IgD-negative memory B cell (primary cell): ENCODE measurements at places on chromosomes 13 and 19. TPM values are rescaled to one million over a fixed set of nuclear protein-coding genes. Genes with fewer than 3 reads are reported as not detected.

TMEM255B gene
- 0.70 TPM for polyA plus RNA-seq

PDE4C gene
- polyA plus RNA-seq: not detected

ZIC5 gene
- polyA plus RNA-seq: not detected

KLK6 gene
- not detected for polyA plus RNA-seq

RFX1 gene
- polyA plus RNA-seq: 3.7 TPM

BORA gene
- polyA plus RNA-seq: 9.8 TPM

CD79A gene
- polyA plus RNA-seq: 3,141 TPM

LILRB2 gene
- polyA plus RNA-seq: 1.2 TPM

ZNF814 gene
- polyA plus RNA-seq: 37.1 TPM

GAPDHS gene
- not detected for polyA plus RNA-seq

IZUMO4 gene
- polyA plus RNA-seq: 0.83 TPM

KIR2DL3 gene
- polyA plus RNA-seq: 0.59 TPM

PABPC3 gene
- polyA plus RNA-seq: 0.10 TPM

CBY2 gene
- not detected for polyA plus RNA-seq

AP1M2 gene
- not detected for polyA plus RNA-seq

DHDH gene
- polyA plus RNA-seq: 0.39 TPM

CGB1 gene
- polyA plus RNA-seq: not detected

DCAF15 gene
- 5.7 TPM for polyA plus RNA-seq

ARRDC5 gene
- 1.2 TPM for polyA plus RNA-seq

SELENOV gene
- polyA plus RNA-seq: not detected

IGFL1 gene
- not detected for polyA plus RNA-seq

SERPINE3 gene
- polyA plus RNA-seq: not detected

FBXO17 gene
- polyA plus RNA-seq: not detected

CEACAM16 gene
- polyA plus RNA-seq: not detected

ZNF285 gene
- 2.1 TPM for polyA plus RNA-seq

ZNF112 gene
- not detected for polyA plus RNA-seq

KLK15 gene
- polyA plus RNA-seq: not detected

RASIP1 gene
- 0.26 TPM for polyA plus RNA-seq

AKAP8 gene
- 22.8 TPM for polyA plus RNA-seq

KLK7 gene
- polyA plus RNA-seq: not detected

CPT1C gene
- polyA plus RNA-seq: not detected

KCNN4 gene
- polyA plus RNA-seq: 87.9 TPM

ERICH6B gene
- 0.45 TPM for polyA plus RNA-seq

NUCB1 gene
- polyA plus RNA-seq: 103 TPM

FAM174C gene
- 115 TPM for polyA plus RNA-seq

C19orf67 gene
- polyA plus RNA-seq: not detected

CLDN10 gene
- not detected for polyA plus RNA-seq

POLR2E gene
- polyA plus RNA-seq: 237 TPM

CARD8 gene
- 85.7 TPM for polyA plus RNA-seq

PLIN5 gene
- not detected for polyA plus RNA-seq

CEACAM7 gene
- polyA plus RNA-seq: not detected

TRPC4 gene
- not detected for polyA plus RNA-seq

PCP2 gene
- polyA plus RNA-seq: not detected

AXL gene
- 0.06 TPM for polyA plus RNA-seq

GNG7 gene
- 74.6 TPM for polyA plus RNA-seq

ZNF90 gene
- polyA plus RNA-seq: 3.9 TPM

ZNF208 gene
- polyA plus RNA-seq: 1.1 TPM

CEACAM20 gene
- polyA plus RNA-seq: not detected
